ENCODE measurements at places on chromosomes 5 and 9. TPM values are rescaled to one million over a fixed set of nuclear protein-coding genes. Genes with fewer than 3 reads are reported as not detected.

PCDHGC4 gene
- total RNA-seq: 0.54 TPM

DNA sequence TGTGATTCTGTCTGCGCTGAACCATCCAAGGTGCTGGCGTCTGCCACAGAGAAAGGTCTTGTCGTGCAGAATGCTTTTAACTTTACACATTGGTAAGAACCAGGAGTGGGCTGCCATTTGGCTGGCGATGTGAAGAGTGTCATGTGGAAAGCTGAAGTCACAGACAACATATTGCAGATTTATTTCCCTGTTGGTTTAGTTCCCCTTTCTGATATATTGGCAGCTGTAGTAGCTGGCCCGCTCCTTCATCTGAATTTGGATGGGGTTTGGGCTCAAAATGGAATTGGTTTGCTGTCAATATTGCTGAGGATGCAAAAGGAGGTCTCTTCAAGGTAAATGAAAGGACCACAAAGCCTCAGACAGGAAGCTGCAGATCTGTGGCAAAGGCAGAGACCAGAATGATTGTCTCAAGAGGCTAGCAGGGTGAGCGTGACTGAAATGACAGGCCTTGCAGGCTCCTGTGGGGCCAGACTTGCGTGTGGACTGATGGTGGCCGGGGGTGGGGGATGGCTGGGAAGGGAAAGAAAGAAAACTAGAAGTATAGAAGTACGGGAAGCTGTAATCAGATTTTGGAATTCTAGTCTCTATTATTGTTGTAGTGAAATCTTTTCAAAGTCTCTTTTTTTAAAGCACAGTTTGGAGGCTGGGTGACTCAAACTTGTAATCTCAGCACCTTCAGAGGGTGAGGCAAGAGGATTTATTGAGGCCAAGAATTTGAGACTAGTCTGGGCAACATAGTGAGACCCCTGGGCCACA lies 25.1 kb upstream of the CD180 start:
- no peak for DNase-seq

DNA sequence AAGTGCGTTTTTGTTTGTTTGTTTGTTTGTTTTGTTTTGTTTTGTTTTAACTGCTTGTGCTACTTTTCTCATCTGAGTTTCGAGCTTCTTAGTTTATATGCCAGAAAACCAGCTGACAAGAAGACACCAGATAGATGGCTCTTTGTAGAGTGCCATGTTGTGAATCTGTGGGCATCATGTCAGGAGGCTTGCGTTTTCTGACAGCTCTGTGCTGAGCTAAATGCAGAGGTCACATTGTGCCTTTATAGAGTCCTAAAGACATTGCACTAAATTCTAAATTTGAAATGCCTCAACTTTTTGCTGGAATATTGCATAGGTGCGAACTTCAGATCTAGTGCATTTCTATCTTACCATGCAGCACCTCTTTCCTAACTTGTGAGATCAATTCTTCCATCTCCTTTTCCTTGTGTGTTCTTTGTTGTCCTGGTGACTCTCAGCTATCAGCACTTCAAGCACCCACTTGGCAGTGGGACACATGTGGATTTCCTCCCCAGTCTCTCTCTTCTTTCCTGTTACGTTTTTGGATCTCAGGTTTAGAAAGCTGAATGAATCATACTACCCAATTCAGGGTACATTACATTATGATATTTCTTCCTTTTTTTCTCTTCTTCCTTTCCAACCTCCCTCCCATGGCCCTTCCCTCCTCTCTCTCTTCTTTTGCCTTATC lies 379.0 kb upstream of the RPS23 start:
- no peak for DNase-seq

DNA sequence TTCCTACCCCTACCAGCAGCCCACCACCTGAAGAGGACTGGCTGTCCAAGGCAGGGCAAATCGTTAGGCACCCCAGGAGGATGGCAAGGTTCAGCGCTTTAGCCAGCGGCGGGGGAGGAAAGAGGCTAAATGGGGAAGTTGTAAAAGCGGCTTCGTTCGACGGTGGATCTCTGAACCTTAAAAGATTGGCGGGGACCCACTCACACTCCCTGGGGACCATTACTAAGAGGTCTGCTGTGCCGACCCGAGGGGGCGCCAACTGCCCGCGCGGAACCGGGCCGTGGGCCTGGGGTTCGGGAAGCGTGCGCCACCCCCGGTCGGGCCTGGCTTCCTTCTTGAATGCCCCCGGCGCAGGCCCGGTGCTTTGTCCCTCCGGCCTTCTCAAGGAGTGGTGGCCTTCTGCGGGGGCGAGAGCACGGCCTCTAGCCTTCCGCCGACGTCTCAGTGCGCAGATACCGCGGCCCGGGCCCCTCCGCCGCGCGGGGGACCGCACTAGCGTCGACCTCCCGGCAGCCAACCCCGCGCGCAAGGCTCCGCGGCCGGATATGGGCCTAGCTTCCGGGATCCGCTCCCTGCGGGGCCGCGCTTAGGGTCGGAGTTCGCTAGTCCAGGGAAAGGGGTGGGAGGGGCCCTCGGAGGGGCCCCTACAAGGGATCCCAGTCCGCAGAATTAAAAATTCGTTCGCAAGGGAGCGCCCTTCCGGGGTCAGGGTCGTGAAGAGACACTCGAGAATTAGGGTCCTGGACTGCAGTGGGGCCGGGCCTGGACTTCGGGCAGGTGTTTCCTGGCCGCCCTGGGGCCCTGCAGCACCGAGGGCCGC lies 10.5 kb downstream of the NR2F1-AS1 start:
- no peak for DNase-seq

CDH12 gene
- not detected for total RNA-seq

GRCh38 chr9:128190516-128191405 lies 611 bp downstream of the CIZ1 start:
- DNase-seq: no peak

ORM2 gene
- total RNA-seq: not detected

GRCh38 chr5:37565062-37565670 lies 186.0 kb downstream of the WDR70 start:
- no peak for DNase-seq

- DNase-seq: peak; percentile 64
These were observed 116.6 kb upstream of the GAS1 start for GRCh38 chr9:87063871-87064270.

DNA sequence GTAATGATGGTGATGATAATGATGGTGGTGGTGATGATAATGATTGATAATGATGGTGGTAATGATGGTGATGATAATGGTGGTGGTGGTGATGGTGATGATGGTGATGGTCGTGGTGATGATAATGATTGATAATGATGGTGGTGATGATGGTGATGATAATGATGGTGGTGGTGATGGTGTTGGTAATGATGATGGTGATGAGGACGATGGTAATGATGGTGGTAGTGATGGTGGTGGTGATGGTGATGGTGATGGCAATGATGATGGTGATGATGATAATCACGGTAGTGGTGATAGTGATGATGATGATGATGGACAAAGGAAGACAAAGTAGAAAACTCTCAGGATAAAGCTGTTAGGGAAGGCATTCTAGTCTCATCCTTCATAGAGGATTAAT lies 310.5 kb downstream of the MSX2 start:
- no peak for DNase-seq

- no peak for DNase-seq
These were observed 28.4 kb downstream of the TIMD4 start for GRCh38 chr5:156934450-156935211.

C5orf34 gene
- 6.4 TPM for total RNA-seq

DNA sequence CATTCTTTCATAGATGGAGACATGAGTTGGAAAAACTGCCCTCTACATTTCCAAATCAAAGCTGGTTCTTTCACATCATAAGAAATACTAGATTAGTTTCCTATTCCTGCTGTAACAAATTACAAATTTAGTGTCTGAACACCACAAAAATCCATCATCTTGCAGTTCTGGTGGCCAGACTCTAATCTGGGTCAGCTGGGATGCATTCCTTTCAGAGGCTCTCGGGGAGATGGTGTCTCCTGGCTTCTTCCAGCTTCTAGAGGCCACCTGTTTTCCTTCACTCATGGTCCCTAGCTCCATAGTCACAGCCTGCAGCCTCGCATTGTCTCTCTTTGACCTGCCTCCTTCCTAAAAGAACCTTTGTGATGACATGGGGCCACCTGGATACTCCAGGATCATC lies 65.2 kb downstream of the RETREG1 start:
- no peak for DNase-seq

DNA sequence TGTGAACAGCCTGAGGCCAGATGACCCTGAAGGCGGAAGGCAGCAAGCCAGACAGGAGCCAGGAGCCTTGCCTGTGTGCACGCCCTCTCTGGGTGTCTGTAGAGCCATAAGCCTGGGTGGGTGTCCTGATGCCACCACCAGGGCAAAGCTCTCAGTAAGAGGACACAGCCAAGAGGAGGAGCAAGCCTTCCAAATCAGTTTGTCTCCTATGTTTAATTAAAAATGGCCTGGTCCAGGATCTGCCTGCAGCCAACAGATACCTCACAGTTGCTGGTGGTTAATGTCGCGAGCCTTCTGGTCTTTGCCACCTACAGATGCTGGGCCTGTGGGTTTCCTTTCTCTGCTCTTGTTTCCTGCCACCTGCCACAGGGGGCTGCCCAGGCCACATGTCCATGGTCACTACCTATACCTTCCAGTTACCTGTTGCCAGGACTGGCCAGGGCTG lies 56.9 kb downstream of the SYK start:
- no peak for DNase-seq

Measured in foreskin keratinocyte (primary cell).